ENCODE measurements at places on chromosomes 6 and 20.

GRCh38 chr20:8808202-8808535 lies 260.7 kb upstream of the PLCB4 start:
- DNase-seq = no peak

DNA sequence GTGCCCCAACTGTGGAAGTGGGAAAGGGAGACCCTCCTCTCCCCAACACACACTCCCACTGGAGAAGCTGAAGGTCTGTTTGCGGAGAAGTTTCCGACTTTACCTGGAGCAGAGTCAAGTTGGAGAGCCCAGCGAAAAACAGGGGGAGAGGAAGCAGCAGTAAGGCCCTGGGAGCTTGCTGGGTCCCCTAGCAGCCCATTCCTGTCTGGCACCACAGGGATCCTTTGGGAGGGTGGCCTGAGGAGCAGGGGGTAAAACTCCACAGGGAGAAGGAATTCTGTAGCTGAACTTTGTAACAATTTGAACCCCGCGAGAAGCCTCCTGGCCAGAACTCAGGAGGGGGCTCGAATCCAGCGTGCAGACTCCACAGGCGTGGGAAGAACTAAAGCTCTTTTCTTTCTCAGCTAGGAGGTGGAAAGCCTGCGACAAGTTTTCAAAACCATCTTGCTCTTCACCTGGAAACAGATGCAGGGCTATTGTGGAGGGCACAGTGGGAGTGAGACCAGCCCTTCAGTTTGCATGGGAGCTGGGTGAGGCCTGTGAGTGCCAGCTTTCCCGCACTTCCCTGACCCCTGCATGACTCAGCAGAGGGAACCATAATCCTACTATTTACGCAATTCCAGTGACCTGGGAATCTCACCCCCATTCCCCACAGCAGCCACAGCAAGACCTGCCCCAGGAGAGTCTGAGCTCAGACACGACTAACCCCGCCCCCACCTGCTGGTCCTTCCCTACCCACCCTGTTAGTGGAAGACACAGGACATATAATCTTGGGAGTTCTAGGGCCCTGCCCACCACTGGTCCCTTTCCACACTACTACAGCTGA lies 25.8 kb downstream of the SERPINB9 start:
- no peak for DNase-seq

DNA sequence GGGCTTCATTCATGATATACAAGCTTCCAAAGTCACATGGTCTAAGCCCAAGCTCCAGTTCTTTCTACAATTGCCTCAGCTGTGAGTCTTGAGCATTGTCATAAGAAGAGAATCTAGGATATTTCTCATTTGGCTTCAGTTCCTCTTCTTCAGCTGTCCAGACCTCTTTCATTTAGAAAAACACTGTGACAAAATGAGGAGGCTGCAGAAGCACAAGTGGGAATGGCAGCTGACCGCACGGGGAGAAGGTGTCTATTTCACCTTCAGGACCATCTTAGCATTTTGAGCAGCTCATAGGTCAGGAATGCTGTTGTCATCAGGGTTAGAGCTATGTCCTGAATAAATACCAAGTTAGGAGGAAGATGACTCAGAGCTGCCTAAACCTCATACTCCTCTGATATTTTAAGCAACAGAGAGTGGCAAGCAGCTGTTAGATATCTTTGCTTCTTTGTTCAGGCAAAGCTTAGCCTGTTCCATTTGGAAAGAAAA lies 390.1 kb upstream of the CITED2 start:
- DNase-seq = no peak

DNA sequence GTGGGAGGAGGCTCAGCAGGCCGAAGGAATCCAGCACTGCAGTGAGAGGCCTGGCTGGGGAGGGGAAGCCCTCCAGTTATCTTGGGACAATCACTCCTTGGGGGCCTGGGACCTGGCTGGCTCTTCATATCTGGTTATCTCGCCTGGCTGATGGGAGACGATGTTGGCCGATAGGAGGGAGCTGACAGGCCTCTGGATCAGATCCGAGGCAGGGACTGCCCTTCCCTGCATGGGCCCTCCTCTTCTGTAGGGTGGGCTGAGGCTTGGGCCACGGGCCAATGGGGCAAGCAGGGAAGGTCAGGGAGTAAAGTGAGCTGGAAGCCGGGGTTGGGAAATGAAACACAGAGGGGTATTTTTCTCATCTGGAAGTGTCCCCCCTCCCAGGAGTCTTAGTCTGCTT lies 25.2 kb downstream of the MANBAL start:
- DNase-seq = no peak

DNA sequence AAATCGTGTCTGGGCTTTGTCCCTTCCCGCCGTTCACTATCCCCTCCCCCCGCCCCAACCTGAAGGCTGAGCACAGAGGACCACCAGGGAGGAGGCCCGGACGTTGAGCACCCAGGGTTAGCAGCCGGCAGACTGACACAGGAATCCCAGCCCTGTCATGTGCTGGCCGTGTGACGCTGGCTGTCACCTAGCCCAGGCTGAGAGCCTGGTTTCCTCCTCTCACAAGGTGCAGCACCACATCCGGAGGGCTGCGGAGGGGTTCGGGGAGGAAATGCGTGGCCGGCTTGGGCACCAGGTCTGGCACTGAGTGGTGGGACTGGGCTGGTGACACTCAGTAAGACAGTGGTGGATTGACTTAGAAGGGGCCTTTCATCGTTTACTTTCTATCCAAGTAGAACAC lies 4.6 kb upstream of the LSM14B start:
- DNase-seq = no peak

- no peak for DNase-seq
Measured at GRCh38 chr6:11810039-11810541, 31.5 kb upstream of the ADTRP start.

DNA sequence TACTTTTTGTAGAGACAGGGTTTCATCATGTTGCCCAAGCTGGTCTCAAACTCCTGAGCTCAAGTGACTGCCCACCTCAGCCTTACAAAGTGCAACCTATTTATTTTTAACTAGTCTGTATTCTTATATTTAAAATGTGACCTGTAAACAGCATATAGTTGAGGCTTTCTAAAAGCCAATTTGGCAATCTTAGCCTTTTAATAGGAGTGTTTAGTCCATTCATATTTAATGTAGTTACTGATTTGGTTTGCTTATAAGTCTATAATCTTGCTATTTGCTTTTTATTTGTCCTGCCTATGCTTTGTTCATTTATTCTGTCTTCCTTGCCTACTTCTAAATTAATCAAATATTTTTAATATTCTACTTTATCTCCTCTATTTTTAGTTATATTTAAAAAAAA lies 15.0 kb upstream of the SOX4 start:
- DNase-seq = no peak

- DNase-seq = no peak
Measured at GRCh38 chr6:132194529-132194928, 206.7 kb downstream of the MOXD1 start.

- DNase-seq = no peak
Measured at GRCh38 chr6:12769556-12770256, 53.1 kb downstream of the PHACTR1 start.

DNA sequence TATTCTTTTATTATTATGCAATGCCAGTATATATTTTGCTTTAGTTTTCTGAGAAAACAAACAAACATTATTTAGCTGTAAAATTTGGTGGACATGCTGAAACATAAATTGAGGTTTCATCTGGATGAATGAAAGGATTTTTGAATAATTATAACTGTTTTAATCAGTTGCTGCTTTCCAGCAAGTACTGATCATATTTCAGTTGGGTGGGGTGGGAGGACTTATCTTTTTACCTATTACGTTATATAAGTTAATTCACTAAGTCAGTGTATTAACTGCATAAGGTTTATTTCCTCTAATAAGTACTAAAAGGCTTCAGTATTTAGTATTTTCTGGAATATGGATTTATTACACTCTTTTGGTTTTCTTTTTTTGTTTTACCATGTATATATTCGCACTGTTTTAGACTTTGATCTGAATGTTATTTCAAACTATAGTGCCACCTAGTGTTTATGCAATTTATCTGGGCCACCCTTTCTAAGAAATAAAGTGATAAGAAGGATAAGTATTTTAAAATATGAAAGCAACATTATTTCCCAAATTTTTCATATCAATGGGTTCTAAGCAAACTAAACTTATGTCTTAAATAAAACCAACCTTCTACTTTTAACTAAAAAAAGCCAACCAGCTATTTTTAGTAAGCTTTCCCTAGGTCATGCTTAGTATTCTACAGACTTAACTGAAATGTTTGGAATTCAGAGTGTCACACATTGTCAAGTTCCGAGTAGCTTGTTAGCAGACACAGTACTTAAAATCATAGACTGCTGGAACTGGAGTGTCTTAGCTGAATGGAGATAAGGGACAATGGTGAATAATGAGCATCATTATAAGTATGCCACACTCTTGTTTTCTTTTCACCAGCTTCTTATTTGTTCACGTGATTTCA lies 105.4 kb upstream of the MCHR2 start:
- peak; percentile 39 for DNase-seq

- DNase-seq = no peak
Measured at GRCh38 chr20:21933526-21933925, 228.1 kb downstream of the PAX1 start.

- no peak for DNase-seq
Measured at GRCh38 chr6:8420031-8420588, 15.2 kb downstream of the SLC35B3 start.

GRCh38 chr6:4210629-4211419 lies 75.4 kb upstream of the ECI2 start:
- no peak for DNase-seq

DNA sequence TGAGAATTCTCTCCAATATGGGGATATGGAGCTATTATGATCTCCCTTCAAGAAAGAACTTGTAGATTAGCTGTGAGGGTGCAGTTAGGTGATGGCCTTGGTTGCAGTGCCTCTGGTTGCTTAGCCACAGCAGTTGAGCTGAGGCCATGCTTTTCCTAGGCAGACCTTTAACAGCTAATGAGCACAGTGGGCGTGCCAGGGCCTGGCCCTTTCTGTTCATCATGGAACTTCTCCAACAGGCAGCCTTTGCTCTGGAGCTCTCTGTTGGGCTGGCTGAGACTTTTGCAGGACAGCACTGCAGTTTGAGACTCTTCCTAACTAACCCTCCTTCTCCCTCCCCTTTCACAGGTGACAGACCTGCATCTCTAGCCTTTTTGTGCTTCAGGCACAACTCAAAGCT lies 39.7 kb upstream of the TMEM170B start:
- no peak for DNase-seq

GRCh38 chr20:15818651-15819071 lies 754.6 kb downstream of the KIF16B start:
- no peak for DNase-seq

- DNase-seq = no peak
Measured at GRCh38 chr6:15769511-15770018, 106.7 kb upstream of the DTNBP1 start.

DNA sequence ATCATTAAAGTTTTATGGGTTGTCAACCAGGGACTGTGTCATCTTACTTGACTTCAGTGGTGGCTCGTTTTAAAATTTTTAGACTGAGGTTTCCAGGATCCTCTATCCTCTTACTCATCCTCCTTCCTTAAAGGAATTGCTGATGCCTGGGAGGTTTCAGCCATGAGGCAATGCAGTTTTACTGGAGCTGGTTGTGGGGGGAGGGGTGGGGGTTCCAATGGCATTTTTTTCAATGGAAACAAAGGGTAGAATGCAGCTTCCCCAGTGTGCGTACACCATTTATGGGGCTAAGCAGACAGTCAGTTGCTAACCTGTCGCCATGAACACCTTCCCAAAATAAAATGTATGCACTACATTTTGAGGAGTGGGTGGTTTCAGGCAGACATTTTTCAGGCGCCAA lies 88.0 kb downstream of the METTL24 start:
- DNase-seq = no peak
